ENCODE measurements at places on chromosomes 2 and 18.

DNA sequence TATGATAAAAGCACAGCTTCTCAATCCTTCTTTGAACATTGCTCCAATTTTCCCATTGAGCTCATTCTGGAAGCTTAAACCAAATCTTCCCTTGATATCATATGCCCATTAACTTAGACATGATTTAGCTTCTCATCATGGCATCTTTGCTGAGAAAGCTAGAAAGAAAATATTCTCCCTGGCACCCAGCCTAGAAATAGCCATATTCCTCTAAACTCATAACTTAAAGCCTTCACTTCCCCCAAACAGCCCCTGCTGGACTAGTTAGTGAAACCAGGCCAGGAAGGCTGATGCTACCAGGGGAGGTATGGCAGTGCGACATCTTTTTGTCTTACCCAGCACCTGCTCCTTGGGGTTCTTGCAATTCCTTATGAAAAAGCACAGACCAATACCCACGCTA lies 4.3 kb downstream of the AAK1 start:
- DNase-seq, result no peak

- no peak for DNase-seq
Observed at GRCh38 chr18:23239885-23240608, 104.8 kb downstream of the CABLES1 start.

GRCh38 chr18:37435150-37435867 lies 130.3 kb downstream of the CELF4 start:
- no peak for DNase-seq

DNA sequence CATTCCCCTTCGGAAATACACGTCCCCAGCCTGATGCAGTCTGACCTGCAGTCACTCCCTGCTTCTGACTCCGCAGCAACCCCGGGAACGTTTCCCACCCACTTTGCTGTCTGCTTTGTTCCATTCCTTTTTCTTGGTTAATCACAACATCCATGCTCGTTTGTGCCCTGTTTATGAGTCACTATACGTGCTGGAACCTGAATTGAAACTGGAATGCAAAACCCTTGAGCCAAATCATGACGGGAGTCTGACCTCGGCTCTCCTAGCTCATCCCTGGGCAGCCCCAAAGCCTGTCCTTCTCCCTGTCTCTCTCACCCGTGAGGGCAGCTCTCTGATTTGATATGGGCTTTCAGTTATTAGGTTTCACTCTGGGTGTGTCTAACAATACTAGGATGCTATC lies 57.1 kb upstream of the RNF152 start:
- no peak for DNase-seq

- no peak for DNase-seq
Observed at GRCh38 chr2:46861916-46862315, 53.7 kb downstream of the MCFD2 start.

DNA sequence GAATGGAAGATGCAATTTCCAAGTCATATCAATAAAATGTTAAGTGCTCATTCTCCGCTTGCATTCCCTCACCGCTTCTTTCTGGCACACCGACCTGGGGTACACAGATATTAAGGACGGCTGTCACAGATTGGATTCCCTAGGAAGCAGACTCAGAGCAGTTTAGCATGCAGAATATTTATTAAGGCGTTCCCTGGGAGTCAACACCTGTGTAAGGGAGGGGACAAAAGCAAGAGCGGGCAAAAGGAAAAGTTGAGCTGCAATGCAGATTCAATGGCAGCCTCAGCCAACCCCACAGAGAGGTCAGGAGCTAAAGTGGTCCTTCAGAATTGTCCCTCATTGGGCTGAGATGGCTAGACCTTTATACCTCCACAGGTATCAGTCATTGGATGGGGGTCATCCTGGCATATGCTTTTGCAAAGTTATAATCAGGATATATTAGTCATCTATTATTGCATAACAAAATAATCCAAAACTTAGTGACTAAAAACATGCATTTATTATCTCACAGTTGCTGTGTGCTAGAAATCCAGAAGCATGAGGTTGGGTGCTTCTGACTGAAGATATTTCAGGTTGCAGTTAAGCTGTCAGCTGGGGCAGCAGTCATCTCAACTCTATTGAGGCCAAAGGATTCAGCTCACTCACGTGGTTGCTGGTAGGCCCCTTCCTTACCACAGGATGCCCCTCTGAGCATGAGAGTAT lies 27.0 kb upstream of the INO80D start:
- no peak for DNase-seq

DNA sequence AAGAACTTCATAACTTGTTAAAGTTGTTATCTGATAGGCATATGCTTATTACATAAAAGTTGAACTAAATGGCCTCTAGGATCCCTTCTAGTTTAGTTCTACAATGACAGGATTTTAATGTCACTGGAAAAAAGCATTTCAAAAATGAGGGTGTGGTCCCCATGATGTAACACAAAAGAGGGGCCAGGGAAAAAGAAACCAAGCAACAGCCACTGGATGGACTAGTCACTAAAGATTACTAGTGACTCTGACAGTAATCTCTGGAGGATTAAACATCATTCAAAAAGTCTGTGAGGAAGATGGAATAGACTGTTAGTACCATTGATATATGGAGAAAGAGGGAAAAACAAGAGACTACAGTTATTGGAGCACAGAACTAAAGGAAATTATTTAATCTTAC lies 22.6 kb downstream of the SEPTIN10 start:
- no peak for DNase-seq

DNA sequence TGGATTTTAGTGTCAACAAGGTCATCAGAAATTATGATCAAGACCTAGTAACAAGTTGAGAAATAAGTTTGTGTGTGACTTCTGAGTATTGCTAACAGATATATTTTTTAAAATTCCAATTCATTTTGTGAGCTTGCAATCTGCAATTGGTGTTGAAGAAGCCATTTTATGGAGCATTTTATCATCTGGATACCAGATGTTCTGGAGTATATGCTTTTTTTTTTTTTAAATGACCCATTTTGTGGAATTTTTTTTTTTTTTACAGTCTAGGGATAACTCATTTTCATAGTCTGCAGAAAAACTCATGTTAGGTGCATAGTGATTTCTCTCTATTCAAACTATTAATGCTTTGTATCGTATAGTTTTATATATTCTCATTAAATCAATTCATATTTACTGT lies 12.6 kb downstream of the QPCT start:
- DNase-seq, result no peak

- DNase-seq, result peak; percentile 81
Observed at GRCh38 chr2:70553584-70554337, at the start of gene TGFA. TSS of gene TGFA (minus strand) at chr2:70553826. CDS start at chr2:70553767, 59 bp downstream.

DNA sequence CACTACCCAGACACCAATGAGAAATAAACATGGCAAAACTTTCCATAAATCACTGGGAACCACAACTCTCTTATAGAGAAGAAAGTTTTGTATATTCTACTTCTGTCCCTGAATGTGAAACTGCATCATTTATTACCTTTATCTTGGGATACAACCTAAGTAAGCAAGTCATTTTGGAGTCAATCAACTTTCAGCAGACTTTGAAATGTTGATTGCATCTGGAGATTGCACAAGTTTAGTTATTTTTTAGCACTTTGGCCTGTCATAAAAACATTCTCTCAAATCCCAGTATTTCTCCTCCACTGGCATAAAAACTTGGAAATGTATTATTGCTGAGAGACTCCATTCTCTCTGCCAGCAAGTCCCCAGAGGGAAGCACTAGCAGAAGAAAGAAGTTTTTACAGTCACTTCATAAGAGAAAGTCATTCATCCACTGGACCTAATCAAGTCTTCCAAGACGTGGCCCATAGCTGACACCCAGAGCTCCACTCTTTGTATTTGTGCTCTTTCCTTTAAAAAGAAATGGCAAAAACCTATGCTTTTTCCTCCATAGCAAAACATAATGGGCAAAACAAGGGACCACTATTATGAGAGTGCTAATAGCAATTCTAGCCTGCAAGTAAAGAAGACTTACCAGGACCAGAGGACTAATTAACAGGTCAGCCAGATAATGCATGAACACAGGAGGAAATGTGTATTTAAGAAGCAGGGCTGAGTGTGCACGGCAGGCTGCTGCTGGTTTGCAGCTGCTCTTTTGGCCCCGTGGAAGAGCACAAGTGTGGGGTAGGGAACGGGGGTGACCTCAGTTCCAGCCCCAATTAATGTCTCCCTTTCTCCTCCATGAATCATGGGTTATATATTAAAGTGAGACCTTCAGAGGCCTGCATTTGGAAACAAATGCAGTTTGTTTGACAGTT lies 171.5 kb downstream of the INO80D start:
- no peak for DNase-seq

All from endothelial cell (in vitro differentiated cells).